NCI-H526 treated with DMSO at 0.1 percent for 48 hours (cell line): ENCODE measurements at places on chromosomes 13 and 19.

DNA sequence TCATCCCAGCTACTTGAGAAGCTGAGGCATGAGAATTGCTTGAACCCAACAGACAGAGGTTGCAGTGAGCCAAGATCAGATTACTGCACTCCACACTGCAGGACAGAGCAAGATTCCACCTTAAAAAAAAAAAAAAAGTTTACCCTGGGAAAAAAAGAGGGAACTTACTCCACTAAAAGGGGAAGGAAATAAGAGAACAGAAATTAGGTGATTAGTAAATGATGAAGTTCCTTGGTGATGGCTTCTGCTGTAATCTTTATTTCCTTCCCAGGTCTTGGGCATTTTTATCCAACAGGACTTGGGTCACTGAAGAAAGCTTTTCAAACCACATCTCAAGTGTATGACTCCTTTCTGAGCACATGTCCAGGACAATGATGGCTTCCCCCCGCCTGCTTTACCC is 9.3 kb downstream of the ZNF780A start:
- no peak for DNase-seq

- no peak for DNase-seq
Observed at GRCh38 chr13:110418944-110419343, 111.9 kb downstream of the COL4A2 start.

DNA sequence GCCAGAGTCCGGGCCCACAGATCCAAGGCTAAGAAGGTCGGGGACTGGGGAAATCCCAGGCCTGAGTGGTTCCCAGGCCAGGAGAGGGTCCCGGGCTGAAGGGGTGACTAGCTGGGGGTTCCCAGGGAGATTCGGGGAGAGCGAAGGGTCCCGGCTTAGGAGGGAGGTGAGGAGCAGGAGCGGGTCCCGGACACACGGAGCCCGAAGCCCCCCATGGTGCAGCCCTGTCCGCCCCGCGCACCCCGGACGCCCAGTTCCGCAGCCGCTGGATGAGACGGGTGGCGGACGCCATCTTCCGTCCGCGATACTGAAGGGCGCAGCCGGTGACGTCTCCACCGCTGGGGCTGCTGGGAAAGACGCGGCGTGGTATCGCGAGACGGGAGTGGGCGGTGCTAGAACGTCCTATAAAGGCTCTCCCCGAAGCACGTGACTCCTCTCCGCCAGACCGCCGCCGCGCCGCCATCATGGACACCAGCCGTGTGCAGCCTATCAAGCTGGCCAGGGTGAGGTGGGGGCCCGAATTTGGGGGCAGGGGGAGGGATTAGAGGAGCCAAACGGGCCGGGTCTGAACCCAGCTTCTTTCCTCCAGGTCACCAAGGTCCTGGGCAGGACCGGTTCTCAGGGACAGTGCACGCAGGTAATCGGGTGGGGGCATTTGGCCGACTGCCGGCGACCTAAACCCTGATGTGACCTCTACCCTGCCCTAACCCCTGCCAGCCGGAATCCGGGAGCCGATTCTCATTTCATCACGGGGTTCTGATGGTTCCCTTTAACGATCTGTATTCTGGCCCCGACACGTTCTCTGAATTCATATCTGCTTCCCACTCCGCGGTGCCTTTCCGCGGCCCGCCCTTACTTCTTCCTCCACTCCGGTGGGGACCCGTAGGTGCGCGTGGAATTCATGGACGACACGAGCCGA is at the start of the genes NDUFA7 and RPS28:
TSS of gene NDUFA7 (minus strand) at position 309 of the 919 bp plus-strand sequence. CDS start at position 292, 17 bp downstream.
TSS of gene RPS28 (plus strand) at position 430 of the 919 bp plus-strand sequence. CDS start at position 465, 35 bp downstream.
- DNase-seq = peak; percentile 89

- no peak for DNase-seq
Observed at GRCh38 chr13:75038393-75039113, 443.4 kb downstream of the TBC1D4 start.
